Activated T-helper 2 cell treated with anti-CD3 and anti-CD28 coated beads, Interferon-gamma antibody, Interleukin-2, Interleukin-4, amounts not matched to agents 10 μg/mL and 5 μg/mL and 100 μg/mL, durations not matched to agents 14 hours and 24 hours and 36 hours (primary cell): ENCODE measurements at places on chromosomes 7 and 10.

GRCh38 chr7:35849158-35849831 lies 48.4 kb downstream of the SEPTIN7 start:
- no peak for DNase-seq

DNA sequence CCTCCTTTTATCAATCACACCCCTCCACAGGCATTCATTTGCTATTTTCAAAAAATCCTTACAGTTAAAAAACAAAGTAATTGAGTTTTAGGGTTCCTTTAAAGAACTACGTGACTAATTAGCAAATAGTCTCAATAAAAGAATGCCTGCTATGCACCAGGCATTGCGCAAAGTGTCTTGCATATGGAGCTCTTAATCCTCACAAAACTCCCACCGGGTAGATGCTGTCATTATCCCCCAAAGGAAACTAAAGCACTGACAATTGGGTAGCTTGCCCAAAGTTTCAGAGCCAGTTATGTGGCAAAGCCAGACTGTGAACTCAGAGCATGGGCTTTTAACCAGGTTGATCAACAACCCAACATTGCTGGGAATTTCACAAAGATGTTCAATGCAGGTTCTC lies 305.7 kb downstream of the ELMO1 start:
- no peak for DNase-seq

GRCh38 chr10:129879655-129880054 lies 84.4 kb downstream of the EBF3 start:
- no peak for DNase-seq

DNA sequence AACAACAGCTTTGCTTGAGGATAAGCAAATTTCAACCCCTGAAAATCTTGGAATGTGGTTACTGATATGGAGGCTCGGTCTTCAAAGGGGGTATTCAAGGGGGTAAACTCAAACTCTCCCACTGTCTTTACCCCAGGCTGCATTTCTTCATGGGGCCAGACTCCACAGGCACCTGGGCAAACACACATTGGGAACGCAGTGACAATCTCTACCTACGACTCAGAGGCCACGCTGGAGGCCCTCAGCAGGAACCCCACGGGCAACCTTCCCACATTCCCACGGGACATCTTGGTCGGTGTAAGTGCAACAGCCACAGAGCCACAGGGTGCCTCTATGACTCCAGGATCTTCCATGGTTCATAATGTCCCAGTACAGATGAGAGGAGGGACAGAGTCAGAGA lies 2.2 kb upstream of the INSIG1 start:
- DNase-seq, result peak; percentile 7

- DNase-seq, result no peak
Observed at GRCh38 chr10:12846718-12847117, 154.8 kb downstream of the CCDC3 start.

GRCh38 chr10:118041316-118041715 lies 5.4 kb downstream of the RAB11FIP2 start:
- no peak for DNase-seq

- DNase-seq, result no peak
Observed at GRCh38 chr7:38760226-38760625, 129.1 kb upstream of the AMPH start.

GRCh38 chr7:66379542-66380160 lies 174.5 kb downstream of the TPST1 start:
- DNase-seq, result no peak

- no peak for DNase-seq
Observed at GRCh38 chr10:20593649-20594048, 303.5 kb downstream of the NEBL start.

DNA sequence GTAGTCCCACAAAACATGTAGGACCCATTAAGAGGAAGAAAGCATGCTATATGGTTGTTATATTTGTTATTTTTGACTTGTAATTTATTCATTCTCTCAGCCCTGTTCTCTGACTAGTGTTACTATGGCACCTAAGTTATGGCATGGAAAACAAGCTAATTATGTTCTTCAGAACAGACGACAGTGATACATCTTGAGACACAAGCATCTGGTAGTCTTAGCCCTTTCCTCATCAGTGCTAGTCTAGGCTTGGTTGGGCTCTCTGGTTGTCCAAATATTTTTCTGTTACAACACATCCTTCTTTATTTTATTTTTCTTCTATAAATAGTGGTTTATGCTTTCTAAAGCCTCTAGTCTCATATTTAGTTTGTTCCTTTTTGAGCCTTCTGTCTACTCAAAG lies 308.3 kb upstream of the KAT6B start:
- no peak for DNase-seq

DNA sequence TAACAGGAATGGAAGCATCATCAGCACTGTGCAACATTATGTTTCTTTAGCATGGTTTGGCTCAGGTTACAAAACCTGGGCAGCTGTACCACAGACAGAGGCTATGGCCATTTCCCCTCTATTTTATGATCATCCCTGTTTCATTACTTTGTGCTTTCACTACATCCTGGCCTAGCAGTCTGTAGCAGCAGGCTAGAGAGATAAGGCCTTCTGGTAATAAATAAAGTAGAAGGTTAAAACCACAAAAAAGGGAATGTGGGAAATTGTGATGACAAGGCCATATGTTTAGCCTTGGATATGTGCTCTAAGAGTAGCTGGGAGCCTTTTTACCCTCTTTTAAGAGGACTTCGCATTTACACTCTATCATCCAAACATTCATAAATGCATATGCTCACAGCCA lies 266.2 kb upstream of the PHF14 start:
- DNase-seq, result no peak

DNA sequence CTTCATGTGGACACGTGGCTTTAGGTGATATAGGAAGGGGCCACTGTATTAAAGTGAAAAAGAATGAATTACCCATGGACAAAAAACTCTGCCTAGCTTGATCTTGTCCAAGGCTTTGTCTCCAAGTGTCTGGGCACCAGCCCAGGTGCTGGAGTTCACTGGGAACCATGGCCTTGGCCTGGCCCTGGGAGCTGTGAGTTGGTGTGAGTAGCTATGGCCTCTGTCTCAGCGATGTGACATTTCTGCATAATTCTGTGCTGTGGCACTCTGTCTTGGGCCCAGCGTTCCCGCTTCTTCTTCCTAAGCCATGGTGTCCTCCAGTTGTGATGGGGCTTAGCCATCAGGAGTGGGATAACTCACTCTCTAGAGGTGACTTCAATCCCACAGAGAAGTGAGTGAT lies 119.0 kb upstream of the PPP2R2D start:
- DNase-seq, result no peak

GRCh38 chr7:131895541-131896164 lies 339.2 kb upstream of the PODXL start:
- no peak for DNase-seq

- no peak for DNase-seq
Observed at GRCh38 chr7:100588438-100588837, 2.3 kb downstream of the FBXO24 start.

DNA sequence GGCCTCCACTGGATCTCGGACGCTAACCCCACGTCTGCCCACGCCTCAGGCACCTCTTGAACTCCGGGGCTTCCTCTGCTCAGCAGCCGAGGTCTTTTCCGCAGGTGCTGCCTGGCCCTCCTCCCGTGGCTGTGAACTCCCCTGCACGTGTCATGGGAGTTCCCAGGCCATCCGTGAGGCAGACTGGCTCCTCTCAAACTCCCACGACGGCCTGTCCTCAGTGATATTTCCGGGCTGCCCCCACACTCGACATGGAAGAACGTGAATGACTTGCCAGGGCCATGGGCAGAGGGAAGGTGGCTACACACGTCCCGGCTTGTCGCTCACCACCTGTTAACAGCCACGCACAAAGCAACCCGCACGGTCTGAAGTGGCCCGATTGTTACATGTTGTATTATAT lies 110.9 kb downstream of the ADARB2 start:
- no peak for DNase-seq

GRCh38 chr10:133264461-133264860 lies 12.2 kb downstream of the ADAM8 start:
- no peak for DNase-seq

DNA sequence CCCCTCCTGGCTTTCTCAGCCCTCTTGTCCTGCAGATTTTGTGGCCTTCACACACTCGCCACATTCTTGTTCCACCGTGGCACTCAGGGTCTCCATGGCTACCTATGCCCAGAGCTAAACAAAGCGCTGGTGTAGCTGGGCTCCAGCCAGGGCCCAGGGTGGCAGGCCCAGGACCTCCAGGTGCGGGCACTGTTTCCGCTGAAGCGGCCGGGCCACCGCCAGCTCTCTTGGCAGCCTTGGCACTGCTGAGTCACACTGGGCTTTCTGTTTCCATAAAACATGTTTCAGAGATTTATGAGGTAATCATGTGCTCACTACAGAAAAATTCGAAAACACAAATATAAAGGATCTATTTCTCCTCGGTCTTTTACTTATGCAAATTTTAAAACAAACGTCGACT lies 51.3 kb downstream of the AOC1 start:
- DNase-seq, result no peak

- no peak for DNase-seq
Observed at GRCh38 chr7:27176524-27176845, 2.4 kb upstream of the HOXA10 start.

DNA sequence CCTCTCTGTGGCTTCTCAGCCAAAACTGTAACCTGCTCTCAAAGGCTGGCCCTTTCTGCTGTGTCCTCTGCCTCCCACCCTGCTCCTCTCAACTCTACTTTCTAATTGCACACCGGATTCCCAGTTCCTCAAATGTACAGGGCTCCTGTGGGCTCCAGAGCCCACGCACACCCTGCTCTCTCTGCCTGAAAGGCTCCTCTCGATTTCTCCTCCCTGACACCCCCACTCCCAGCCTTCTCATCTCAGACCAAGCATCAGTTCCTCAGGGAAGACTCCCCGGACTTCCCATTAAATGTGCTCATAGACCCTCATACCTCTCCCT lies 111.7 kb upstream of the STEAP1B start:
- DNase-seq, result no peak

DNA sequence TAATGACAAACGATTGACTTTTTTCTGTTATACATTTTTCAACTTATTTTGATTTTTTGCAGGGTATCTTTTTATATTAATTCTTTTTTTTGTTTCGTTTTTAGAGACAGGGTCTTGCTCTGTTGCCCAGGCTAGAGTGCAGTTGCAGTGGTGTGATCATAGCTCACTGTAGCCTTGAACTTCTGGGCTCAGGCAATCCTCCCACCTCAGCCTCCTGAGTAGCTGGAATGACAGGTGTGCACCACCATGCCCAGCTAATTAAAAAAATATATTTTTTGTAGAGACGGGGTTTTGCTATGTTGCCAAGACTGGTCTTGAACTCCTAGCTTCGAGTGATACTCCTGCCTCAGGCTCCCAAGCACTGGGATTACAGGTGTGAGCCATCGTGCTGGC lies 601.3 kb downstream of the PARD3 start:
- no peak for DNase-seq

DNA sequence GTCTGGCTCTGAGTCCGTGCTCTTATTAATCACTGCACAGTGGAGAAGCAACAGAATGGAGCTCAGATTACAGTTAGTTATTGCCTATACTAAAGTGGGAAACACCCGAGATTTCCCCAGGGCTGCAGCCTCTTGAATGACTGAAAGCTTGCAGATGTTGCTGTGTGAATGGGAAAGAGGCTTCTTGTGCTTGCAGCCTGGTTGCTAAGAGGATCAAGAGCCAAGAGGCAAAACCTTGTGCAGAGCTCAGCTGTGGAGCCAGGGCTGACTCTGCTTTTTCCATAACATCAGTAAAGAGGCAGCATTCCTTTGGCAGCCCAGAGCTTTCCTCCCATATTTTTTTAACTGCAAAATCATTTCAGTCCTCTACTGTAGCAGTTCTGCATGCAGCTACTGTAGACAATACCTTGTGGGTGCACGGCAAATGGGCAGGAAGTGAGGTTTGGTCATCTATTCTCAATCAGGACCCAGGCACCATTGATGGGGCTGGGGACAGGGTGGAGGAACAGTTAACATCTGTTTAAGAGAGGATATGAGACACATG lies 86.5 kb downstream of the RALA start:
- DNase-seq, result no peak

DNA sequence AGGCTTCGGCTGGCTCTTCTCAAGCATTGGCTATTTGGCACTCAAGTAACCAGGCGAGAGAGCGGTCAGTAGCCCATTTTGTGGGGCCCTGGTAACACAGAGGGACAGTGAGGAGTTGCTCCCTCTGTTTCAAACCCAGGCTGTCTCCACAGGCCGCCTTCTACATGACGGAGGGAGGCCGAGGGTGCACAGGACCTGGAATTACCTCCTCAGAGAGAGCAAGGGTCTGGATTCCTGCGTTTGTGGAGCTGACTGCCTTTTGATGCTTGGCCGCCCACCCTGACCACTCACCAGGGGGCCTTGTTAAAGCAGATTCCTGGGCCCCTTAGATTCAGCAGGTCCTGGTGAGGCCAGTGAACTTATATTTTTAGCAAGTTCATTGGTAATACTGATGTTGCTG lies 12.3 kb downstream of the UPP1 start:
- DNase-seq, result no peak

DNA sequence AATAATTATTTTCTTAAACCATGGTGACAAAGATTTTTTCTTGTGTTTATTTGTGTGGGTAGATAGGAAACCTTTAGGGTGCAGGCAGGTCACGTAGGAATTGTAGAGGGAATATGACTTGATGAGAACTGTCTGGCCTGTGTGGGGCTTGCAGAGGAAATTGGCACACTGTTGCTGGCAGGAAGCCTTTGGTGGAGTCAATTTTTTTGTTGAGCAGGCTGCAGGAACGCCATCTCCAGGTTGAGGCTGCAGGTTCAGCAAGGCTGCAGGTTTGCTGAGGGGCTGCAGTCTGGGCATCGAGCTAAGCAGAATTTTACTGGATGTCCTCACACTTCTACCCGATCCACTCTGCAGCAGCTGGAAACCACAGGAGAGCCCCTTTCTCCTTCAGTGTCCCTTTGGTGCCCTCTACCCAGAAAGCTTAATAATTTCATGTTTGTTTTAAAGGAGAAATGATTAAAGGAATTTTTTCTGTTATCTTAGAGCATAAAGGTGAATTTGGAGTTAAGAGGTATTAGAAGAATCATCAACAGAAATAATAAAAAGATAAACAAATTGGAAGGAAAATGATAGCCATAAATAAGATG lies 37.0 kb downstream of the TBC1D12 start:
- no peak for DNase-seq

- no peak for DNase-seq
Observed at GRCh38 chr7:43303740-43304241, 191.3 kb downstream of the HECW1 start.

DNA sequence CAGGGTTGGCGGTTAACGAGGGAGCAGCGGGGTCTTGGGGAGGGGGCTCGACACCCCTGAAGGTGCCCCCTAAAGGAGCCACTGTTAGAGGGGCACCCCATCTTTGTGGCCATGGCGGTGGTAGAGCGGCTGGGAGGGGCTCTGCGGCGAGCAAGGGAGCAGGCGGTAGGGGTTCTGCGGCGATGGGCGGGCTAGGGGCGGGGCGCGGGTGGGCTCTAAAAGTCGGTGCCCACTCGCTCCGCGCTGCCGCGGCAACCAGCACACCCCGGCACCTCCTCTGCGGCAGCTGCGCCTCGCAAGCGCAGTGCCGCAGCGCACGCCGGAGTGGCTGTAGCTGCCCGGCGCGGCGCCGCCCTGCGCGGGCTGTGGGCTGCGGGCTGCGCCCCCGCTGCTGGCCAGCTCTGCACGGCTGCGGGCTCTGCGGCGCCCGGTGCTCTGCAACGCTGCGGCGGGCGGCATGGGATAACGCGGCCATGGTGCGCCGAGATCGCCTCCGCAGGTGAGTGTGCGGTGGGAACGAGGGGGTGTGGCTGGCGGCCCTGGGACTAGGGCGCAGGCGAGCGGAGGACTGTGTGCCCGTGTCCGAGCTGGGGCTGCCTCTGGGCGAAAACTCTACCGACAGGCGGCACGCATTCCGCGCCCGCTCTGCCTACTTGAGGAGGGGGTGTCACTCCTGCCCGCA lies at the start of gene MEST:
Gene MEST (plus strand): TSS at position 245 of the 682 bp plus-strand sequence. CDS start 229 bp downstream, at position 474.
- no peak for DNase-seq

- peak; percentile 28 for DNase-seq
Observed at GRCh38 chr10:49592726-49593563, 17.2 kb upstream of the SLC18A3 start.
